ENCODE measurements at places on chromosomes 16 and 17. TPM values are rescaled to one million over a fixed set of nuclear protein-coding genes. Genes with fewer than 3 reads are reported as not detected.

CDRT15L2 gene
- total RNA-seq, result not detected

DNA sequence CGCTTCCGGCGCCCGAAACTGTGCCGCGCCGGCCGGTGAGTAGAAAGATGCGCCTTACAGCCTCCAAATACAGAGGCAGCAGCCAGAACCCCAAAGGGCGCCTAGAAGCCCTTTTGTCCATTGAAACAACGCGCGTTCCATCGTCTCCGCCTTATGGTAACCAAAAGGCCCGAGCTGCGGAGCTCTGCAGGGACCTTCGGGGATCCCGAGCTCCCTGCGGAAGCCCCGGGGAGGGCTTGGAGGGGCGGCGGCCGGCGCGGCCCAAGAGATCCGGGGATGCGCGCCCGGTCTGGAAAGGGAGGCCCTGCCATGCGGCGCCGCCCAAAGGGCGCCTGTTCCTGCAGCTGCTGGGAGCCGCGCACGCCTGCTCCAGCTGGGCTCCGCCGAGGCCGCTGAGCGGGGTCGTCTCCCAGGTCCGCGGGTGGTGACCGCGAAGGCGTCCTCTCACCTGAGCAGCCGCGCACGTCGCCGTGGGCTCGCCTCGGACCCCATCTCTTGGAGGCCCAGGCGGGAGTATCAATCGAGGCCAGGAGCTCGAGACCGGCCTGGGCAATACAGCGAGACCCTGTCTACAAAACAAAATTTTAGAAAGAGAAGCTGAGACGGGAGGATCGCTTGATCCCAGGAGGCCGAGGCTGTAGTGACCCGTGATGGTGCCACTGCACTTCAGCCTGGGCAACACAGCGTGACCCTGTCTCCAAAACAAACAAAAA is 742 bp upstream of the FBXO31 start:
- DNase-seq, result no peak
- no peaks in the 10 kb centered on the region for H3K36me3 ChIP-seq
- H3K27me3 ChIP-seq, result no peaks in the 10 kb centered on the region

DNA sequence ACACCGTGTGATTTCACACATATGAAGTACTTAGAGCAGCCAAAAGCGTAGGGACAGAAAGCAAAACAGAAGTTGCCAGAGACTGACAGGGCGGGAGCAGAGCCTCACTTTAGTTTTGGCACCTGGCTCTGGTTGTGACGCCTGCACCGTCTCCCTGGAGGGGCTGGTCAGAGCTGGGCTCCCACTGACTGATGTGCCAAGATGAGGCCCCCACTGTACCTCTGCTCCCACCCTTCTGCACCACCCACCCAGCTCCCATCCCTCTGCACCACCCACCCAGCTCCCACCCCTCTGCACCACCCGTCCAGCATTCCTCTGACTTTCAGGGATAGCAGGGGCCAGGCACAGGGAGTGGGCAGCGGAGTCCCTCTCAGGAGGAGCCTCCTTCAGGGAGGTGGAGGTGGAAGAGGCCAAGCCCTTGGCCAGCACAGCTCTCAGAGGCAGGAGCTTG is 3.2 kb upstream of the PRSS21 start:
- DNase-seq, result no peak
- no peaks in the 10 kb centered on the region for H3K27me3 ChIP-seq
- H3K4me3 ChIP-seq, result no peak overlapping the region
- no peak overlapping the region for H3K27ac ChIP-seq

XYLT2 gene
- total RNA-seq, result 37.6 TPM

Measured in CD4-positive, alpha-beta memory T cell (primary cell).